ENCODE measurements at places on chromosomes 4 and X. TPM values are rescaled to one million over a fixed set of nuclear protein-coding genes. Genes with fewer than 3 reads are reported as not detected.

CAPN6 gene
- total RNA-seq: not detected

CNGA1 gene
- total RNA-seq: 0.19 TPM

ADH6 gene
- total RNA-seq: not detected

NSUN7 gene
- total RNA-seq: 0.34 TPM

FAM133A gene
- total RNA-seq: not detected

SSX4B gene
- not detected for total RNA-seq

HDAC6 gene
- 29.4 TPM for total RNA-seq

LRIT3 gene
- total RNA-seq: not detected

SOWAHD gene
- total RNA-seq: not detected

TLR10 gene
- total RNA-seq: not detected

PABPC1L2A gene
- not detected for total RNA-seq

BLTP1 gene
- 19.8 TPM for total RNA-seq

TCEAL6 gene
- not detected for total RNA-seq

SPON2 gene
- total RNA-seq: 4.7 TPM
